T-helper 17 cell (primary cell): ENCODE measurements at places on chromosomes 5 and 9.

DNA sequence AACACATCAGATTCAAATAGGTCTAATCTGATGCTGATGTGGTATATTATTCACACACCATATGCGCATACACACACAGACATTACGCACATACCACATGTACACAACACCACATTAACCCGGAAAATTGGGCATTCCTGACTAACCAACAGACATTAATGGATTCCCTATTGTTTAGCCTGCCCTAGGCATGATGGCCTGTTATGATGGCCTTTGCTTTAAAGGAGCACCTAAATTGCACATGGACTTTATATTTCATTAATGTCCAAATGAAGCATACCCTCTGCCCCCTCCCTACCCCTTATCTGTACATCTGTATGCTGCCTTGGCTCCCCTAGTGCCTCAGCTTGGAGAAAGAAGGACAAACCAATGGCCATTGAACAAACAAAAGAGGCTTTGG lies 127.7 kb upstream of the PRLR start:
- DNase-seq, result no peak

DNA sequence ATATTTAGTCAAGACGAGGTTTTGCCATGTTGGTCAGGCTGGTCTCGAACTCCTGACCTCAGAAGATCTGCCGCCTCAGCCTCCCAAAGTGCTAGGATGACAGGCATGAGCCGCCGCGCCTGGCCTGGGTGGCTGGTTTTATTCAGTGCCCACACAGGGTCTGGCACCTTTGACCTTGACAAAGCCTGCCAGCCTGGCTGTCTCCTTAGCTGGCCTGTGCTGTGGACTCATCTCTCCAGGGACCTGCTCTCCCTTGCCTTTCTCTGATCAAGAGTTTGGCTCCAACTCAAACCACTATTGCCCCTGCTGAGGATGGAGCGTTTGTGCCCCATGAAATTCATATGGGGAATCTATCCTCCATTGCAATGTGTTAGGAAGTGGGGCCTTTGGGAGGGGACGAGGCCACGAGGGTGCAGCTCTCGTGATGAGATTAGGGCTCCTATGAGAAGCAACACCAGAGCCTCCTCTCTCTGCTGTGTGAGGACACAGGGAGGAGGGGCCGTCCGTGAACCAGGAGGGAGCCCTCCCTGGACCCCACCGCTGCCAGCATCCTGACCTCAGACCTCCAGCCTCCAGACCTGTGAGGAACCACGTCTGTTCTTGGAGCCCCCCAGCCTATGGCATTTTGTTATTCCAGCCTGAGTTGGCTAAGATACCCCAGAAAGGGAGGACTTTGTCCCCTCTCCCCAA lies 45.0 kb downstream of the MRPL36 start:
- no peak for DNase-seq

- no peak for DNase-seq
Measured at GRCh38 chr5:160835376-160835775, 16.6 kb downstream of the ATP10B start.

GRCh38 chr9:19698960-19699359 lies 89.9 kb downstream of the SLC24A2 start:
- no peak for DNase-seq

DNA sequence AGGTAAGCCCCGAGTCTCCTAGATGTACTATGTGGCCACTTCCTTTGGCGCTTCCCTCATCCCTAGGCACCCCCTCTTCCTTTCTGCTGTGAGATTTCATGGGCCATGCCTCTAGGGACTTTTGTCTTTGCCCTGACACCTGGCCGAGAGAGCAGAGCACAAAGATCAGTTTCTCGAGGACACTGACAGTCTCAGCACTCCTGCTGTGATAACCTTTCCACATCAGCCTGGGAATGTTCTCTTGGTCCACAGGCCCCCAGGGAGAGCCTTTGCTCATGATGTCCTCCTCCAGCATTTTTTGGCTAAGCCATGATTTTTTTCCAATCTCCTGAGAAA lies 127.0 kb upstream of the CPEB4 start:
- no peak for DNase-seq

- no peak for DNase-seq
Measured at GRCh38 chr9:84538879-84539278, 130.7 kb upstream of the NTRK2 start.

DNA sequence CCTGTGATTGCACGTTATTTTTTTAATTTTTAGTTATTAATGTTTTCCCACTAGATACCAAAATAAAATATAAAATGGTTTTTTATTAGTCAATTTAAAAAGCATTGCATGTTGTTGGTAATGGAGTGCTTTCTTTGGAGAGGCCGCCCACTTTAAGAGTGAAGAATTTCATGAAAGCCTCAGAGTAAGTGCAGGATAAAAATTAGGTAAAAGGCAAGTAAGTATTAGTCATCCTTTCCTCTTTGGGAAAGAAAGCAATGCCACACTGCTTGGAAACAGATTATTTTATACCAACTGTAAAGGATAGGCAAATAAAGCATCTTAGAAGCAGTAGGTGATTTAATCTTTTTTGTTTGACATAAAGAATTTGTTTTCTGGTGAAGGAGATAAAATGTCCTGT lies 62.9 kb downstream of the HSD17B4 start:
- no peak for DNase-seq

GRCh38 chr5:149110406-149110805 lies 30.9 kb upstream of the ABLIM3 start:
- DNase-seq, result no peak

DNA sequence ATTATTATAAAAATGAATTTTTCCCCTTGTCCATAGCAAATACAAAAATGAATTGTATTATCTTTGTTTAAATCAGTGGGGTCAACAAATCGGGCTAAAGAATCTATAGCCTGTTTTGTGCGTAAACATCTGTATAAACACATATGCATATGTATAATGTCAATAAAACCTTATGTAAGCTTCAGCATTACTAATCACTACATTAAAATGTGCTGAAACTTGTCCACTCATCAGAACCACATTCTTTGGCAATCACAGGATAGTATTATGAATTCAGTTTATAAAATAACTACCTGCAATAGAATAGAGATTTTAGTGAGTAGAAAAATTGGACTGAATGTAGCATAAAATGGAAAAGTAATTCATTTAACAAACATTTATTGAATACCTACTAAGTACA lies 30.6 kb downstream of the RGMB start:
- no peak for DNase-seq

- DNase-seq, result no peak
Measured at GRCh38 chr5:1188464-1188863, 12.9 kb upstream of the SLC6A19 start.

DNA sequence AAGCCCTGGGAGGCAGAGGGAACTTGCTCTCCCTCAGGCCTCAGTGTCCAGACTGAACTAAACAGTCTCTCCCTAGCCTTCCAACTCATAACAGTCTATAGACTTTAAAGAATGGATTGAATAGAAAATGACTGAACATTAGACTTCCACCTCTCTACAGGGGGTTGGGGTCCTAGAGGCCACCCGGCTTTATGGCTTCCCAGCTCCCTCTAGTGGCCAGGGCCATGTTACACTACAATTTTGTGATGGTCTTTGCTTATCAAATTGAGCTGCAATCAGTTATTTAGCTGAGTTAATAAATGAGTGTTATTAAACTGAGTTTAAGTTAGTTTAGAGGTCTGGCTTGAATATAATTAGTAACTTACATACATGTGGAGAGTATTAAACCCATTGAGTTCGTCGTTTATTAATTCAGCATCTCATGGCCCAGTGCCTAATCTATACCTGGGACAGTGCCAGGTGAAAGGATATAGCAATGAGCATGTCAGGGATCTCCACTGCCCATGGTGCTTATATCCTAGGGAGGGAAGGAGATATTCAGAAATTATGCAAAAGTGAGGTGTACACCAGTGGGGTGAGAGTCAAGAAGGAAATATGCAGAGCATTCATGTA lies 105.2 kb downstream of the SH3TC2 start:
- peak; percentile 15 for DNase-seq

DNA sequence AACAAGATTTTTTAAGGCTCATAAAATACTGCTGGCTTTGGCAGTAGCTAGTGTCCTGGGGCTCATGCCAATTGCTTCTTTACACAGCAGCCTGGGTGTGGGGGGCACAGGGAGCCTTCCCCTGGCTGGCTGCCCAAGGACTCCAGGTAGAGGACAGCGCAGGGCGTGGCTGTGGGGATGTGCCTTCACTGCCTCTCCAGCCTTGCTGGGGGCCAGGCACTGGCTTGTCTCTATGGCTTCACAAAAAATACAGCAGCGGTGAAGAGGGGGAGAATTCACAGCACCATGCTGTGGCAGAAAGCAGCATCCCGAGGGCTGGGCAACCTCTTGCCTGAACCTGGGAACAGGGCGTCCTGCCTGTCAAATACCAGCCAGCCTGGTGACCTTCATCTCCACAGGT lies 57.4 kb downstream of the DAP start:
- no peak for DNase-seq

- DNase-seq, result no peak
Measured at GRCh38 chr9:14313378-14313940, 482 bp downstream of the NFIB start.

GRCh38 chr5:34519489-34520220 lies 136.5 kb upstream of the RAI14 start:
- DNase-seq, result no peak

- DNase-seq, result no peak
Measured at GRCh38 chr5:3993856-3994473, 398.3 kb downstream of the IRX1 start.

DNA sequence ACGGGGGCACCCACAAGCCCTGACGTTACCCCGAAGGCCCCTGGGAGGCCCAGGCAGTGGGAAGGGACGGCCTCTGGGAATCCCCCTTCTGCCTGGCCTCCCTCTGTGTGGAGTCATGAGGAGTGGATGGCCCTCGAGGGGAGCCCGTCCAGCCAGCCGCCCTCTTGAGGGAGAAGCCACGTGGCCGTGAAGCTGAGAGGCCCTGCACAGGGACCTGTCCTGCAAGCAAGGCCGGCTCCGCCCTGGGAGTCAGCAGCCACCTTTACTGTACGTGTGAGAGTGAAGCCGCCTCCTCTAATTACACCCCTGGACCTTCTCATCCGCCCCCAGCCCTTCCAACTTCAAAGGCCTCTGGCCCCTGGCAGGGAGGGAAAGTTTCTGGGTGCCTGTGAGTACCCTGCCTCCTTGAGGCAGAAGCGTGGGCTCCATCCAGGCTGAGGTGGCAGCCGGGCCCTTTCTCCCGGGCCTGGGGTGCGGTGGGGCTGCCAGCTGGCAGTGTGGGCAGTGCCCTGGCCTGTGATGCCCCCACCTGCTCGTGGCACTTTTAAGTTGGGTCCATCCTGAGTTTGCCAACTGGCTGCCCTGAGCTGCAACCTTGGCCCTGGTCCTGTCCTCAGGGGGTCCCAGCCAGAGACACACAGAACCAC lies 55.9 kb upstream of the EGFL7 start:
- DNase-seq, result no peak

- no peak for DNase-seq
Measured at GRCh38 chr5:91464886-91465646, 81.9 kb upstream of the ARRDC3 start.

DNA sequence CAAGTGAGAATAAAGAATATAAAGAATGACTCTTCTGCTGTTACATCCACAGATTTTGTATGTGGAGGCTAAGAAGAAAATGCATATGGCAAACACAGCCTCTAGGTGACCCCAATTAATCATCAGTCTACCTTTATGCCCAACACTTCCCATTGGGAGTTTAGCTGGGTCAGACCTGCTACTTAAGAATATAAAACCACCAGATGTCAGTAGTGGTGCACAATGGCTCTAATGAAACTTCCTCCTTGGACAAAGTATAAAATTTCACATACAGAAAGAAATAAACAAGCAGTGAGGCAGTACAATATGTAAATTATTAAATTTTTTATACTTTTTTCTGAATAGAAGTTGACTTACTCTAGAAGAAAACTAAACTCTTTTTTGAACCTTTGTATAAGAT lies 539.9 kb downstream of the BRINP1 start:
- no peak for DNase-seq

DNA sequence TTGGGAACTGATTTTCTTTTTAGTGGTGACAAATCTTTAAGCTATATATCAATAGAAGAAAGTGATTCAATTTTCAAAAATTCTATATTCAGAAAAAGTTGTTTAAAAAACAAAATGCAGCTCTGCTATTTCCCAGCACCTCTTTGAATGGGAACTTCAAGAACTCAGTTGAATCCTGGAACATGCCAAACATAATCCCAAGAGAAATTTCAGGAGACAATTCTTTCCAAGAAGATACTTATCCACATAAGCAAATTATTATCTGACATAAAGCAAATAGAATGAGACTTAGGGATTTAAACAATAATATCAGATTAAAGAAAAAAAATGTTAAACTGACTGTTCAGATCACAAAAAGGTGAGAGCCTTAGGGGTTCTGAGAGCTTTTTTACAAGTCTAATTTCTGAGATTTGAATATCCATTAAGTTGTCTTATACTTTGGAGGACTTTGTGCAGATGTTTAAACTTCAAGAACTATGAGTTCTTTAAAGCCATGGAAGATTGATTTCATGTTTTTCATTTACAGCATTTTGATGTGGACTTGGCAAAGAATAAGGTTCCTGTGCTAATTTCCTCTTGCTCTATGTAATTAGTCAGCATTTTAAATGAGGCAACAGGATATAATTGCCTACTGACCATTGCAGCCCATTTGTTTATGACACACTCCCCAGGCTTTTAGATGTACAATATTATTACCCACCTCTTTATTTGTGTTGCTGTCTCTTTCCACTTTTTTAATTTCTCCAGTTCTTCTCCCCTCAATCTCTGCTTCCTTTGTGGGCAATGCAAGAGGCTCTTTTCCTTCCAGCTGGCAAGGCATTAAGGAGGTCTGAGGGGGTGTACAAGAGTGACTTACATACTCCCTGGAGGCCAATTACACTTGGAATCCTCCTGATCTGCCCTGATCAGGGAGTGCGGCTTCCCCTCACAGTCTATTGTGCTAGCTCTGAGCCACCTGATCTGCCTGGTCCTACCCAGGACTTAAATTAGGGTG lies 419.1 kb downstream of the NR2F1-AS1 start:
- DNase-seq, result no peak

- no peak for DNase-seq
Measured at GRCh38 chr5:83925321-83925954, 204.8 kb upstream of the HAPLN1 start.

DNA sequence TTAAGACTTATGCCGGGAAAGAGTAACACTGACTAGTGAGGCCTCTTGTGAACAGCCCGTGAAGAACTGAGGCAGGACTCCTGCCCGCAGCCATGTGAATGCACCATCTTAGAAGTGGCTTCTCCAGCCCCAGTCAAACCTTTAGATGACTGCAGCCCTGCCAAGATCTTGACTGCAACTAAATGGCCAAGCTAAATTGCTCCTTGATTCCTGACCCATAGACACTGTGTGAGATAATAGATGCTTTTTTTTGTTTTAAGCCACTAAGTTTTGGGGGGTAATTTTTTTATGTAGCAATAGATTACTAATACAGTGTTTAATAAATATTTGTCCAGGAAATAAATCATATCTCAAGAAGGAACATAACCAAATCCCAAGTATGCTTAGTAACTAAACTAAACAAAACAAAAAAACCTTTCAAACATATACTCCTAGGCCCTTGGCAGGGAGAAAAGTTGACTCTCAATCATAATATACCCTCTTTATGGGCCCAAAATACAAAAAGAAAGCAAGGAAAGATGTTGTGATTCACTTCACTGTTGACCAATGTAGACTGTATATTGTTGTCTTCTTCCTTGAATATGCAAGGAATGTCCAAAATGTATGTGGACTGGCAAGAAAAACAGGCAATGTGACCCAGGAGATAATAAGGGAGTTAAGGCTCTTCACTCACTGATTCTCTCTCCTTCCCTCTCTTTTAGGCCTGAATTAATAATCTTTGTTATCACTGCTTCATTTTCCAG lies 79.7 kb upstream of the ZNF366 start:
- no peak for DNase-seq
